Right forelimb (tissue), 1 donor: ENCODE measurements at places on chromosomes 12 and 14.

GRCh38 chr12:101323255-101323654 lies 43.4 kb downstream of the UTP20 start:
- no peak for DNase-seq

- DNase-seq, result no peak
Observed at GRCh38 chr14:100866666-100867630, 36.6 kb downstream of the RTL1 start.

- DNase-seq, result no peak
Observed at GRCh38 chr12:50110762-50111351, 1.2 kb upstream of the COX14 start.

- DNase-seq, result no peak
Observed at GRCh38 chr12:113092607-113093408, 36.3 kb downstream of the DTX1 start.

GRCh38 chr14:82079553-82079952 lies 545.9 kb upstream of the SEL1L start:
- no peak for DNase-seq

- no peak for DNase-seq
Observed at GRCh38 chr12:81558031-81558430, 201.1 kb downstream of the PPFIA2 start.

- DNase-seq, result no peak
Observed at GRCh38 chr14:105108516-105108864, 43.3 kb upstream of the GPR132 start.

GRCh38 chr12:100128512-100128908 lies 14.2 kb downstream of the BLTP3B start:
- DNase-seq, result no peak

DNA sequence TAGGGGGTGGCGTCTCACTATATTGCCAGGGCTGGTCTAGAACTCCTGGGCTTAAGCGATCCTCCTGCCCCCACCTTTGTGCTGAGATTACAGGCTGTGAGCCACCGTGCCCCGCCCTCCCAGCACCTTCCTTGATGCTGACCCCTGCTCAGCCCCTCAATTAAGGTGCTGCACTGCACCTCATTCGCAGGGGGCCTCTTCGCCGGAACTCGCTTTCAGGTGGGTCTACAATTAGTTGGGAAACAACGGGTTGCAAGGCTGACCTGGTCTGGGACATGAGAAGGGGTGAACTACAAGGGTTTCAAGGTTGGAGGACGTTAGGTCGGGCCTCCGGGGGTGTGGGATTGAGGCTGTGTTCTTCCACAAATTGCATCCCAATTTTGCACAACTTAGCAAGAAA lies 1.2 kb upstream of the NOP2 start:
- no peak for DNase-seq

GRCh38 chr14:28303248-28303647 lies 463.3 kb upstream of the FOXG1 start:
- DNase-seq, result no peak
